ENCODE measurements at places on chromosomes 12 and 14.
A peak's percentile ranks its signal among the peaks of the same experiment; 100 is the strongest.

DNA sequence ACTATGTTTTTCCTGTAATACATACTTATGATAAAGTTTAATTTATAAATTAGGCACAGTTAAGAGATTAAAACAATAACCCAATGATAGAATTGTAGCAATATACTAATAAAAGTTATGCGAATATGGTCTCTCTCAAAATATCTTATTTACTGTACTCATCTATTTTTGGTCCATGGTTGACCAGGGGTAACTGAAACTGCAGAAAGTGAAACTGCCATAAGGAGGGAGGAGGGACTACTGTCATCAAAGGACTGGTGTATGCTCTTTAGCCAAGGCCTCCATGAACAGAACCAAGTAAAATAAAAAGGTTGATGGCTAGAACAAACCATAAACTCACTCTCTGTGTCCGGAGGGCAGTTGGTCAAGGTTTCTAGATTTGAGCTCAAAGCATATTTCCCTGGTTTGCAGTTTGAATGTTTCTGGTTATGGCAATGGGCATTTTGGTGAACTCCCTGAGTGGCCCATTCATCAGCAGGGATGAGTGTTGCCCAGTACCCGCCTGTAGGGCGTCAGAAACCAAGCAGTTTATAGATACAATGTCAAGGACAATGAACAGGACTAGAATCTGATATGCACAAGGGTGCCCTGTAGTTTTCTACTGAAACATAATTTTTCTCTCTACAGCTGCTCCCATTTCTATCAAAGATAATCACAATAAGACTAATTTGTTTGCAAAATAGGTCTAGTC is 19.8 kb downstream of the LEMD3 start:
- no peak for DNase-seq

GRCh38 chr12:18908191-18908590 is 170.3 kb downstream of the CAPZA3 start:
- no peak for DNase-seq

GRCh38 chr12:112185093-112185923 is 59.9 kb downstream of the TRAFD1 start:
- no peak for DNase-seq

DNA sequence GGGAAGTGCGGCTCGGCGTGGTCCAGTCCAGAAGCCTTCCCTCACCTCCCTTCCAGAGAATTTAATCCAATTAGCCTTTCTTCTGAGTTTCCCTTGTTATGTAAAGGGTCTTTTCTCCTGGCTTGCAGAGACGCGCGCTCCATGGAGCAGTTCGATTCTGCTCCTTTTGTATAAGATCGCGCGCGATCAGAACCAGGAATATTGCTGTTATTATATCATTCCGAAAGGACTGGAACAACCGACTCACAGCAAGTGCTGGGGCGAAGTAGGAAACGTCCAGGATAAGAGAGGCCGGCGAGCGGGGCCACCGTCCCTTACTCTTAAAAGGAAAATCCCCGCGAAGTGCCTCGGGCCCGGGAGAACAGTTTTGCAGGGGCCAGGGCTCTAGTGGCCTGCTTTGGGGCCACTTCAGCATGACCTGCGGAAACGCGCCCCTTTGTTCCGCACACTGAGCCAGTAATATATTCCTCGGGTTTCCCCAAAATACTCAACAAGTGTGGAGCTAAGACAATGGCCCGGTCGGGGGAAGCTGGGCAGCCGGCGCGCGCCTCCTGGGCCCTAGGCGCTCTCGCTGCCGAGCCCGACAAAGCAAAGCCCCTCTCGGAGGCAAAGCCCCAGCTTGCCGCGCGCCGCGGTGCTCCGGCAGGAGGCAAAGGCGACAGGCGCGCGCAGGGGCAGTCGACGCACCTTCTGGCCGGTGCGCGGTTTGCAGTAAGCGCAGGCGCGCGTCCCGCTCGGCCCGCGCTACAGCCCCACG is 2.9 kb downstream of the RFX4 start:
- DNase-seq = peak; percentile 42

DNA sequence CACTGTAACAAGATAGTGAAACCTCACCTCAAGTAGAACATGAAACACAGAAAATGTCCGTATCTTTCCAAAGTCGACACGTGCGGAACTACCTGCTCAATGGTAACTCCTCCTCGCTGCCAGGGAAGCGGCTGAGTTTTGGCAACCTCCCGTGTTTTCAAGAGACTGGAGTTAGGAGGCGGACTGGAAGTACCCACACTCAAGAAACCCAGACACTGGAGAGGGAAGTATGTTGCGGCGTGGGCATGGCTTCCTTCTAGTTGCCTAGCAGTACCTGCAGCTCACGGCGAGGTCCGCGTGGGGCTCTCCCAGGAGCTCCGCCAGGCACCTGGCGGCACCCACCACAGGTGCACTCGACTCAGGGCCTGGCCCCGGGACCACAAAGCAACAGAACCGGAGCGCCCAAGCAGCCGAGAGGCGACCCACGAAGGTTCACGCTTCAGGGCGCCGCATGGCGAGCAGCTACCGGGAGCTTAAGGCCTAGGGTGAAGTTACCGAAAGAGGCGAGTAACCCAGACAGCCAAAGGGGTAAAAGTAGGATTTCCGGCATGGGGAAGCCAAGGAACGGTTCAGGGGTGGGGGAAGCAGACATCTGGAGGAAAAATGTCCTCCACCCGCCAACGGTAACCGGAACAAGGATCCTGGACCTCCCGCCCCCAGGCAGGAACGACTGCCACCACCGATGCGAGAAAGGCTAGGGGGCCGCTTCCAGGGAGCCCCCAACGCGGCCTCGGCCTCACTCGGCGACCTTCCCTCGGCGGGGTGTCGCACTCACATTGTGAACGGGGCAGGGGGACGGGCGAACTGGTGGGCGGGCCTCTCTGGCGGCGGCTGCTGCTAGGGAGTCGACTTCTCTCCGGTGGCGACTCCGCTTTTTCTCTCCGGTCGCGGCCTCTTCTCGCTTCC is 608 bp downstream of the PTGES3 start:
- DNase-seq = peak; percentile 71

DNA sequence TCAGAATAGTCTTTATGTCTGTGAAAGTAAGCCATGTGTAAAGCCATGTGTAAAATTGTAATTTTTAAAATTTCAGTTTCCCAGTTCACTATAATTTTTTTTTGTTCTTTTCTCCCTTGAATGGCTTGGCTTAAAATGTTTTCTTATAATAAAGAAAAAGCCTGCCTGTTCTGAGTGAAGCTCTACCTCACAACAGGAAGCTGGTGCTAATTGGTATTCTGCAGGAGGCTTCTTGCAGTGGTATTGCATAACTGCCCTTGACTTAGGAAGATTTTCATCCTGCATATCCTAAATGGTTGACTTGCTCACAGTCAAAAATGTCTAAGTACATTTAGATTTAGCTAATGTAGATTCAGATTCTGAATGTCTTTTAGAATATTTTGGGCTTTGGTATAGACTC is 49.5 kb downstream of the ATP2A2 start:
- no peak for DNase-seq

DNA sequence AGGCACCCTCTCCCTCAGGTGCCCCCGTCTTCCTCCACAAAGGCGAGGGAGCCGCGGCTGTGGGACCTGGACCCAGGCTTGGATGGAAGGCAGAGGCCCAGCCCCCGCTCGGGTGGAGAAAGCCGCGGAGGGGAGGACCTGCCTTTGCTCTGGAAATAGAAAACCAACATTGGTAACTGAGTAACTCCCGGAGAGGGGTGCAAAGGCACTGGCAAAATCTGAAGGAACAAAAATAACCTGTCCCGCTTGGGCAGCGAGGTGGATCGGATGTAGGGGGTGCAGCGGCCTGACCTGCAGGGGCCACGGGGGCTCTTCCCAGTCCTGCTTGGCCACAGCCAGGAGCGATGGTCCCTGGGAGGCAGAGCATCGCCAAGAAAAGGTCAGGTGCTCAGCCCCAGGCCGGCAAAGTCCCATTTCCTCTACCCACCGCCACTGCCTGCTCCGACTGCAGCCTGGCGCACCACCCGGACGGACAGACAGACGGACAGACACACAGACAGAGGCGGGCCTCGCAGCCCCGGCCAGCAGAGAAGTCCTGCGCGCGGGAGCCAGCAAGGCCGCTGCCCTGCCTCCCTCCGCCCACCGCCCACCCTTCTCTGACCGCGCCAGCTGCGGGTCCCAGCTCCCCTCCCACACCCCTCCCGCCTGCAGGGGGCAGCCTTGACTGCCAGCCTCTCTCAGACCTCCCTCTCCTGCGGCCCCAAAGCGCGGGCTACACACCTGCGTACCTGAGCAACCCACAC is 21.4 kb upstream of the TMEM106C start:
- DNase-seq = peak; percentile 65

GRCh38 chr14:56874375-56874774 is 64.1 kb upstream of the OTX2 start:
- no peak for DNase-seq

- DNase-seq = no peak
These were observed 180.8 kb downstream of the ERC1 start for GRCh38 chr12:1171657-1172408.

DNA sequence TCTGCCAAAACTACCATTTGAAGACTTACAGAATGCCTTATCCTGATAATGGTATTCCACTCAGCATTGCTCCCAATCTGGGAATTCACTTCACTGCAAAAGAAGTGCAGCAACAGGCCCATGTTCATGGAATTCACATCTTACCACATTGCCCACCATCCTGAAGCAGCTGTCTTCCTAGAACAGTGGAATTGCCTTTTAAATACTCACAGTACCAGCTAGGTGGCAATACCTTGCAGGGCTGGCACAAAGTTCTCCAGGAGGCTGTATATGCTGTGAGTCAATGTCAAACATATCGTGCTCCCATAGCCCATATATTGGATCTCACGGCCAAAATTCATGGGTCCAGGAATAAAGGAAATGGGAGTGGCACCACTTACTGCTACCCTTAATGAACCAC is 83.8 kb upstream of the PLEKHG7 start:
- DNase-seq = no peak

DNA sequence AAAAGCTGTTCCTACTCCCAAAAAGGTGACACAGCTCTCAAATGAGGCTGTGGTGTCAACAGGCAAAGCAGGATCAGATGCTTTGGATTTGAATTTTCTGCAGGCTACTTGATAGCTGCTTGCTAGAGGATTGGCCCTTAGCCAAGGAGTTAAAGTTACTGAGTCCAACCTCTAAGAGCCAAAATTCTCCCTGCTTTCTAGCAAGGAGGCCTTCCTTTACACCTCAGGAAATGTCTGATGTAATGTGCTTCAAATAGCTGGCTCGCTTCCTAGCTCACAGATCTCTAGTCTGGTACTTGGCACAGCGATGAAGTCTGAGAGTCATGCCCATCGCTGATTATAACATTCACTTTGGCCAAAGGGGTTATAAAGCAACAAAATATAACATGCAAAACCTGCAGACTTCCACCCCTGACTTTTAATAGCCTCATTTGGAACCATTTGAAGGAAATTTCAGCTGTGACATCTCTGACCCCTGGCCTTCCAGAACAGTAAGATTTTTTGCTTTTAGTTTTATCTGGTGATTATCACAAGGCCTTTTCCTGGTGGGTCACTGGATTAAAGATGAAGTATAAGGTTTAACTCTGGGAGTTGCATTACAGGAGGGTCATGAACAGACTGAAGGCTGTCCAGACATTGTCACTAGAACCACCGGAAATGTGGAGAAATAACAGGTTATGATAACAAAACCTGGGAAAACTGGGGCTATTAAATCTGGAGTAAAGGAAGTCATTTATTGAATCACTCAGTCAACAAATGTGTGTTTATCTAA is 189.7 kb downstream of the EPS8 start:
- DNase-seq = no peak

GRCh38 chr14:95088665-95089064 is 68.7 kb downstream of the DICER1 start:
- no peak for DNase-seq

DNA sequence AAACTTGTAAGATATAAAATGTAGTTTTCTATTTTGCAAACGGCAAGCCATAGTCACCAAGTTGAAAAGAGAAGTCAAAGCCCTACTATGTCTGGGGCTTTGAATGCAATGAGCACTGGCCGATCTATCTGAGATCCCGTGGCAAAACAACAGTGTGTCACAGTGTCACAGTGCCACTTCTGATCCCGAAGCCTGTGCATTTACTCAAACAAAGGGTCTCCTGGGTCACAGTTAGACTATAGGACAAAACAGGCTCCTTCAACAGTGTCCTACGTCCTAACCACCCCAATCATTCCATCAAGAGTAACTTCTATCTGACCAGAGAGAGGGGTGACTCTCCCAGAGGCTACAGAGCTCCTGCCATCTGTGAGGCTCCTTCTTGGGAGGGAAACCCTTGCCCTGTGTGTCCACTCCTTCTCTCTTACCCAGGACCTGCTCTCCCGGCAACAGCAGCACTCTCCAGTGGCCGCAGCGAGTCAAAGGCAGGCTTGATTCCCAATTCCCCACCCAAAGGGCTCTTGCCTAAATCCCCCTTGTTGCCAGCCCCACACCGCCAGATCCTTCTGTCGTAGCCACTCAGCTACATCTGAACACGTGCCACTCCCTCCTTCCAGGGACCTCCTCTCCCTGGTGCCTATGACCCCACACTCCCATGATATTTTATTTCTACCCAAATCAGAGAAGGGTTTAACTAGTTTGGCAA is 14.0 kb upstream of the SELPLG start:
- no peak for DNase-seq

DNA sequence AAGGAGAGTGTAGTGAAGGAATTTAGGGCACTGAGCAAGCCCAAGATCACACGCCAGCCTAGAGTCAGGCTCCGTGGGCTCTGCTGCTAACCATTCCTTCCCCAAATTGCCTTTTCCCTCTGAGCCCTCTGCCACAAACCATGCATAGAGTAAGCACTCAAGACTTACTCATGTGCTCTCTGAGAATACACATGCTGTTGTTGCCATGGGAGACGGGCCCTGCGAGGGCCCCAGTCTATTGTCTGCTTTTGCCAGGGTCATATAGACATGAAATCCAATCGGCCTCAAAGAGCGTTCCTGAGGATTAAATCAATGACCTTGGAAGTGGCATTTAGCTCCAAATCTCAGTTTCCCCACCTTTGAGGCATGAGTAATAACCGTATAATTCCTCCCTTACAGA is 48.7 kb upstream of the WSCD2 start:
- no peak for DNase-seq

DNA sequence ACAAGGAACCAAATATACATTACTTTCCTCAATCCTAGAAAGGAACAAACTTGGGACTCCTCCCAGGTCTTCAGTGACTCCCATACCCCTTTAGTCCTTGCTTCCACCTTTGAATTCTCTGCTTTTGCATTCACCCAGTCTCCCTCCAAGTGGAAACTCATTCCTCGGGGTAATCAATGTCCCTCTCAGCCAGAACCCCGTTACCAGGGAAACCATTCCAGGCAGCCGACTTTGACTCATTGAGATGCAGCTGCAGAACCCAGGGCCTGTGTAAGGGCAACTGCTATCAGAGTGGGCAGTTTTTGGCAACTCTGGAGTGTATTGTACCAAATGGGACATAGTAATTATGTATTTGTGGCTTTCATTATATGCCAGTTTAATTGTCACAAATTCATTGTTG is 186.2 kb downstream of the NRXN3 start:
- no peak for DNase-seq

GRCh38 chr12:25853316-25854095 is 105.0 kb upstream of the RASSF8 start:
- no peak for DNase-seq

DNA sequence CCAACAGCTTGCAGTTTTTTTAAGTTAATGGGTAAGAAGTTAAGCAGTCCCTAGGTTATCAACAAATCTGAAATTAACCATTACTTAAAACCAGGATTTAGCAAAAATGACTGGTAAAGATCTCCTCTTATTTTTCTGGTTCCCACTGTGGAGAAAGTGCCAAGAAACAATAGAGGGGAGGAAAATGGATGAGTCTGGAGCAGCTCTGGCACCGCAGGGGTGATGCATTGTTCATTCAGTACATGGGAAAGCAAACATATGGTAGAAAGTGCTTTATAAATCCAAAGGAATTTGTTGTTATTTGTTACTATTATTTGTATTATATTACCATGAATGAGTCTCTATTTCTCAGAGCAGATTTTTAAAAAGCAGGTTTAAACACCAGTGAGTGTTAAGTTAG is 92.2 kb downstream of the DYRK2 start:
- DNase-seq = no peak

Measured in activated T-cell treated with anti-CD3 and anti-CD28 coated beads, Interleukin-2, amount 50 U/mL, for 48 hours (primary cell).